Activated T-cell treated with anti-CD3 and anti-CD28 coated beads, Interleukin-2, amount 50 U/mL, for 24 hours (primary cell): ENCODE measurements at places on chromosomes 12 and 14.
A peak's percentile ranks its signal among the peaks of the same experiment; 100 is the strongest.

DNA sequence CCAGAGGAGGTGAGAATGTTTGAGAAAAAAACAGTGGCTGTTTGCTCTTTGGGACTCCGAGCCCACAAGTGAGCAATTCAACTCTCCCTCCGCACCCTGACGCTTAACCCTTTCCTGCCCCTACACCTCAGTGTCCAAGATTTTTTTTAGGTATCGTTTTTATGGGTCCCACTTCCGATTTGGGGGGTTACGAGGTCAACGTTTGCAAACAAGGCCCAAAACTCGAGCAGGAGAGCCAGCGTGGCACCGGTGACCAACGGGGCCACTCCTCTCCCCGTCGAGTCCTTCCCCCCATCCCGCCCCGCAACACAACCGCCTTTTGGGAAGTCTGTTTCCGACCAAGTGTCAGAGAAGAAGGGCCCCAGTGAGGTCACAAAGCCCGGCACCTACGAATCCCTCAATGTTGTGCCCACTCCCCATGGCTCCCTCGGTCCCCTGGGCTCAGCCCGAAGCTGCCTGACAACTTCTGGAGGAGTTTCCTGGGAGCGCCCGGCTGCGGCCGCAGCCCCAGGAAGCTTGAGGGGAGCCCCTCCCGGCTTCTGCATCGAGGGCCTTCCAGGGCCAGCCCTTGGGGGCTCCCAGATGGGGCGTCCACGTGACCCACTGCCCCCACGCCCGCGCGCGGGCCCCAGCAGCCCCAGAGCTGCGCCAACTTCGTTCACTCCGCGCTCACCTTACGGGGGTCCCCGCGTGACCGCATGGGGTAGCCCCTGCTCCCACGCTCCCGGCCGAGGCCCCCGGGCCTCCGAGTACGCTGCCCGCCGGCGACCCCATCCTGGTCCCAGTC lies 1.2 kb downstream of the CDK2AP1 start:
- peak overlapping the region; percentile 87 for H3K4me3 ChIP-seq
- peak overlapping the region; percentile 88 for H3K27ac ChIP-seq
- peaks cover 16% of the 10 kb centered on the region for H3K36me3 ChIP-seq
- DNase-seq: peak; percentile 59

DNA sequence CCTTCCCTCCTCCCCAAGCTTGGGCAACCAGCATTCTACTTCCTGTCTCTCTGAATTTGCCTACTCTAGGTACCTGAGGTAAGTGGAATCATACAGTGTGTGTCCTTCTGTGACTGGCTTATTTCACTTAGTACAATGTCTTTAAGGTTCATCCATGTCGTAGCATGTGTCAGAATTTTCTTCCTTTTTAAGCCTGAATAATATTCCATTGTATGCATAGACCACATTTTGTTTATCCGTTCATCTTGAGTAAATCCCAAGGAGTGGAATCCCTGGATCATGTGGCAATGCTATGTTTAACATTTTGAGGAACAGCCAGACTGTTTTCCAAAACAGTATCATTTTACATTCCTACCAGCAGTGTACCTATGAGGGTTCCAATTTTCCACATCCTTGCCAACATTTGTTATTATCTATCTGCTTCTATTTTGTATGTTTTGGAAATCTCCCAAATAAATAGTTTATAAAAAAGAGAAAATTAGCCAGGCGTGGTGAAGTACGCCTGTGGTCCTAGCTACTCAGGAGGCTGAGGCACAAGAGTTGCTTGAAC lies 12.4 kb downstream of the HSP90AA1 start:
- peak overlapping the region; percentile 42 for H3K27ac ChIP-seq
- H3K27me3 ChIP-seq: no peaks in the 10 kb centered on the region
- DNase-seq: no peak
- peaks cover 40% of the 10 kb centered on the region for H3K36me3 ChIP-seq

GRCh38 chr12:91413581-91414546 lies 231.2 kb upstream of the DCN start:
- no peaks in the 10 kb centered on the region for H3K4me1 ChIP-seq
- no peaks in the 10 kb centered on the region for H3K36me3 ChIP-seq

DNA sequence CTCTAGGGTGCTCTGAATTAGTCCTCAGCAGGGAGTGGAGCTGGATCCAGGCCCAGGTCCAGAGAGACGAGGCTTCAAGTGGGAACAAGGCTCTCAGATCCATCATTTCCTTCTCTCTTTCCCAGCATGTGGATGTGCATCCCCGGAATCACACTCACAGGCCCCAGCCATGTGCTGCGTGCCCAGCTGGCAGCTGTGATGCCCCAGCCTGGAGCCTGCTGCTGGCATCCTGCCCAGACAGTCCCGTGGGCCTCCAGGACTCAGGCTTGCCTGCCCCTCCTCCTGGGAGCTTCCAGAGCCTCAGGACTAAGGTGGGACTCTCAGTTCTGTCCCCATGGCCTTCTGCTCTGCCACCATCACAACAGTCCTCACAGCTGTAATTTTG lies 6.2 kb upstream of the KRT84 start:
- H3K36me3 ChIP-seq: no peaks in the 10 kb centered on the region
- H3K27ac ChIP-seq: no peak overlapping the region
- DNase-seq: no peak
- no peak overlapping the region for H3K4me3 ChIP-seq
- H3K27me3 ChIP-seq: peaks cover 12% of the 10 kb centered on the region
- no peaks in the 10 kb centered on the region for H3K4me1 ChIP-seq

GRCh38 chr12:29743077-29743476 lies 40.7 kb downstream of the TMTC1 start:
- no peaks in the 10 kb centered on the region for H3K36me3 ChIP-seq
- no peak for DNase-seq
- H3K27ac ChIP-seq: no peak overlapping the region
- H3K4me3 ChIP-seq: no peak overlapping the region
- peaks cover 4% of the 10 kb centered on the region for H3K27me3 ChIP-seq

DNA sequence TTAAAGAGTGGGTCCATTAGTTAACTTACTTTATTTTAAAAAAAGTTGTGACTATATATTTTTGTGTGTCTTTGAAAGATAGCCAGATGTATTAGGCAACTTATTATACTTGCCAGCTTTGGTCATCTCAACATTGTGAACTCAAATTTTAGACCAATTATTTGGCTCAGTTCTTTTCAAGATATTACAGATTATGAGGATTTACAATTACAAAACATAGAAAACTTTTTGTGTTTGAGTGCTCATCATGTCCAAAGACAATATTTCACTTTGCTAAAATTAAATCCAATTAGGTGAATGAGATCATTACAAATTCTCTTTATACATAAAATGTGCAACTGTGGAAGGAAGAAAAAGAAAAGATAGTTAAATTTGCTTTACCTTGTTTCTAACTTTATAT lies 18.3 kb upstream of the PDE3A start:
- no peak overlapping the region for H3K4me3 ChIP-seq
- DNase-seq: no peak
- H3K4me1 ChIP-seq: no peaks in the 10 kb centered on the region
- no peaks in the 10 kb centered on the region for H3K27me3 ChIP-seq
